Stromal cell of bone marrow (primary cell): ENCODE measurements at places on chromosomes 13 and 19.

DNA sequence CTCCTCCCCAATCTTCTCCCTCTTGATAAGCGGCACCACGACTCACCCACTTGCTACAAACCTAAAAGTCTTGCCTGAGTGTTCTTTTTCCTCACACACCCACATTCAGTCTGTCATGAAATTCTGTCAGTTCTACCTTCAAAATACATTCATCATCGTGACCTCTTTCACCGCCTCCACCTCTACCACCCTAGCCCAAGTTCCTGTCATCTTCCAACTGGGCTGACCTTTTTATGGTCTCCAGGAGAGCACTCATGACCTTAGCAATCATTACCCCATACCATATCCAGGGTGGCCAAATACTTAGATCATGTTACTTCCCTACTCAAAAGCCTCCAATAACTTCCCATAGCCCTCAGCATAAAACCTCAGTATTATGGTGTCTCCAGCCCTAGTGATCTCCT, 110.4 kb upstream of the TSC22D1 start:
- no peak for DNase-seq

DNA sequence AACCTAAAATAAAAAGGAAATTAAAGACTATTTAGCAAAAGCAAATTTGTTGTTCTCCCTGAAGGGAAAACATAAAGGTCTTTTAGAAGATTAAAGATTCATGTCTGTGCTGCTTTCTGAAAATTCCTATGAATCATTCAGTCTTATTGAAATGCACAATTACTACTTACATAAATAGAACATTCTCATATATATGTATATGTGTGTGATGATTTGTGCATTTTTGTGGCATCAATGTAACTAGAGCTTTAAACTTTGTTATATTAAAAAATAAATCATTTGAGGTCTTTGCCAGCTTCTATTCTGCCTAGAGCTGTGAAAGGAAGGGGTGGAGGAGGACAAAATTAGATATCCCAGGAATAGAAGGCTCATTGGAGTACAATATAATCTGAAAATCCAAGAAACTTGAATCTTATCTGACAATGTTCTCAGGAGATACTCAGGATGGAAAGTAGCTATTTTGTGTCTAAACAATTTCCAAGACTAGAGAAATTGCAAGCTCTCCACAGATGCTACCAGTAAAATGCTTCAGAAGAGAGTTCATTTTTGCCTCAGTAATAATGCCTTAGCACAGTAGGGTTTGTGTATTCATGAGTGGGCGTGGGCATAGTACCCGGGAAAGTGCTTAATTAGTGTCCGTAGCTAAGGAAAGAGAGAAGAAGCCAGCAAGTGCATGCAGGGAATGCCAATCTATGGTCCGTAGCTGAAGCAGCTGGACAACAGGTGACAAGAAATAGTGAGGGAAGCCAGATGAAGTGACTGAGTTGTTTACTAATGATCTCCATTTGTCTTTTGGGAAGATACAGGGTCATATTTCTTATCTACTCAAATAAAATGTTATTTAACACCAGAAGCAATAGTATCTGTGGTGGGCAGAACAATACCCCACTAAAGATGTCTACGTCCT, 395.5 kb upstream of the NBEA start:
- no peak for DNase-seq

DNA sequence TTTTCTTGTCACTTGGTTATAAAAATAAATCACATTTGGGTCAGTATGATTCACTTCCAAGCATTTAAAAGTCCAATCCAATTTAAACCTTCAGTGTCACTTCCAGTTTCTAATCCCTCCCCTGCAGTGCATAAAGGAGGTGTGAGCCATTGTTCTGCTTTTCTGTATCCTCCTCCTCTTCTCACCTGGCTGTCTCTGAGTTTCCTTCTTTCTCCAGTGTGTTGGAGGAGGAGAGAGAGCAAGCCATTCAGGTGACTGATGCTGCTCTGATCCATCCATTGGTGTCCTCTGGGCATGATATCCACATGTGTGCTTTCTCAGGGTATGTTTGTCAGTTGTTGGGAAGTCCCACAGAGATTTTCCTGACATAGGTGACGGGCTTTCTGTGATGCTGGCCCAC, 1.2 kb downstream of the NUDT15 start:
- DNase-seq, result no peak

DNA sequence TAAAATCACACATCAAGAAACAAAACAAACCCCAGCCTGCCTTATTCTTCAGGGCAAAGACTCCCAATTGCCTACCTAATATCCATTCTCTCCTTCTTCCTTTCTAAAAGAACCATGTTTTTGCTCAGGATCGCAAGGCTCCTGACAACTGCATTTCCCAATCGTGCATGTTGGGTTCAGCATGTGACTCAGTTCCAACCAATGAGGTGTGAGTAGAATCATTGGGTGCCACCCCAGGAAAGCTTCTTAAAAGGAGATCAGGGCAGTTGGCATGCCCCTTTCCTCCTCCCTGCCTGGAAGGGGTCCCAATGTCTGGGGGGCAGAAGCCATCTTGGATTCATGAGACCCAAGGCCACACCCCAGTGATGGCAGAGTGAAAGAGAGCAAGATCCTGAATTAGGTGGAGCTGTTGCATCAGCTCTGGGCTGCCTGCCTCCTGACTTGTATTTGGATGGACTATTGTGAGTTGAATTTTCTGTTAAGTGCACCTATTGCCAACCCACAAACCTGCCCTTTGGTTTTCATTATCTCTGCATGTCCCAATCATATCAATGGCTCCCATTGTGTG, 26.0 kb upstream of the UBAC2 start:
- DNase-seq, result no peak

DNA sequence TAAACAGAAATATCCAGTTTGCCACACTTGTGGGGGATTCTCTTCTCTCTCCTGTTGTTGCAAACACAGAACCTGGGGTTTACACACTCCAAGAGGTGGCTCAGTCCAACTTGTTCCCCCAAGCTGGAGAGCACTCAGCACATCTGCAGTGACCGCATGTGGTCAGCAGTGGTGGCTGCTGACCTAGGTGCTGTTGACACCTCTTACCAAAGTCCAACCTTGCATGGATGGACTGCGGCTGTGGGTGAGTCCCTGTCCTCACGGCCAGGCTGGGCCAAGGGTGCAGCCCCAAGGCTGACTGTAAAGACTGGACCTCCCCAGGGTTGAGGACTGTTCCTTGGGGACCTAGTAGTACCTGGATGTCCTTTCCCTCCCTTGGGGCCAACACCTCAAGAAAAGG, 6.1 kb downstream of the LRFN3 start:
- DNase-seq, result no peak

- DNase-seq, result no peak
These were observed 494 bp downstream of the NCLN start for GRCh38 chr19:3186160-3186688.

GRCh38 chr13:96273196-96273595, 183.3 kb downstream of the HS6ST3 start:
- DNase-seq, result no peak

DNA sequence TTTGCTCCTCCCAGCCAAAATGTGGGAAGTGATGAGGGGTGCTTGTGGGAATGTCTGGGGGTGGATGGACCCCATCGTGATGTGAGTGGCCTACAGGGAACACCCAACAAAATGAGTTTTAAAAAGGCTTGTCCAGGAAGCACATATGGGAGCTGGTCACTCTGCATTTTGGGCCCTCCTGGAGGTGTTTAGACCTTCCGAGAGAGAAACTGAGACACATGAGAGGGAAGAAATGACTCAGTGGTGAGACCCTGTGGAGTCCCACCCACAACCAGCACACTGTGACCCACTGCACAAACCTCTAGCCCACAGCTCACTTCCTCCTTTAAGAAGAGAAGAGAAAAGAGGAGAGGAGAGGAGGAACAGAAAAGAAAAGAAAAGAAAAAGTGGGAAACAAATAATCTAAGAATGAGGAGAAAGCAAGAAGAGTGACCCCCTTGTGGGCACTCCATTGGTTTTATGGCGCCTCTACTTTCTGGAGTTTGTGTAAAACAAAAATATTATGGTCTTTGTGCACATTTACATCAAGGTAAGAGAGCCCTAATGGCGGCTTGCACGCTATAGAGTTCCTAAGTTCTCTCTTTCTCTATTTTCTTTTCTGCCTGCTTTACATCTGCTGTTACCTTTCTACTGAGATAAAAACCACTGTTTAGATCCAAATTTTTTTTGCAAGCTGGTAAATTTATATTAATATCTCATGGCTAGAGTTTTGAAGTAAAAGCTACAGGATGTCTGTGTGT, 13.3 kb upstream of the LILRB1 start:
- DNase-seq, result no peak

- DNase-seq, result no peak
These were observed 83.4 kb downstream of the KCNRG start for GRCh38 chr13:50098693-50099092.

DNA sequence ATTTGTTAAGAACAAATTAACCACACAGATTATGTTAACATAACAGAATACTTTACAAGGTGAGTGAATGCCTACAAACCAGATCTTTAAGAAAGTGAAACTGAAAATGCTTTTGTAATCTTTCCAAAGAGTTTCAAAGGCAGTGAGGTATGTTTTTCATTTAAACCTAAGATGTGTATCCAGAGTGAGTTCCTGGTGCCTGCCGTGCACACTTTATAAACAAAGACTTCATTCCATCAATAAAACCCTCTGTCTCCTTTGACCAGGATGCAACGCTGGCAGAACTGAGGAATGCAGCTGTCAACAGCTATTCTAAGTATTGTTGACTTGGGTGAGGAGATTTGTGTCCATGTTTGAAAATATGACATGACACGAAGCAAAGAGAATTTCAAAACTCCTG, 344.6 kb downstream of the DNAJC15 start:
- DNase-seq, result no peak

DNA sequence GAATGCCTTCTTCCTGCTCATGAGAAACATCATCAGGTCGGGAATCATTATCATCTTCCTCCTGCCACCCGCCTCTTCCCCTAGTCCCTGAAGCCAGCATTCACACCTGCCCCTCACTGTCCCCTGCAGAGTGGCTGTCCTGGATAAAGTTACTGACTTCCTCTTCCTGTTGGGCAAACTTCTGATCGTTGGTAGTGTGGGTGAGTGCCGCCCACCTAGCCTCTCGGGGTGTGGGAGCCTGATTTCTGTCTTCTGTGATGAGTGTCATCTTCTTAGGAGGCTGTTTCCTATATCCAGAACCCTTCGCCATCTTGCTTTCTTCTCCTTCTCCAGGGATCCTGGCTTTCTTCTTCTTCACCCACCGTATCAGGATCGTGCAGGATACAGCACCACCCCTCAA, 12.5 kb downstream of the SLC44A2 start:
- DNase-seq, result no peak

DNA sequence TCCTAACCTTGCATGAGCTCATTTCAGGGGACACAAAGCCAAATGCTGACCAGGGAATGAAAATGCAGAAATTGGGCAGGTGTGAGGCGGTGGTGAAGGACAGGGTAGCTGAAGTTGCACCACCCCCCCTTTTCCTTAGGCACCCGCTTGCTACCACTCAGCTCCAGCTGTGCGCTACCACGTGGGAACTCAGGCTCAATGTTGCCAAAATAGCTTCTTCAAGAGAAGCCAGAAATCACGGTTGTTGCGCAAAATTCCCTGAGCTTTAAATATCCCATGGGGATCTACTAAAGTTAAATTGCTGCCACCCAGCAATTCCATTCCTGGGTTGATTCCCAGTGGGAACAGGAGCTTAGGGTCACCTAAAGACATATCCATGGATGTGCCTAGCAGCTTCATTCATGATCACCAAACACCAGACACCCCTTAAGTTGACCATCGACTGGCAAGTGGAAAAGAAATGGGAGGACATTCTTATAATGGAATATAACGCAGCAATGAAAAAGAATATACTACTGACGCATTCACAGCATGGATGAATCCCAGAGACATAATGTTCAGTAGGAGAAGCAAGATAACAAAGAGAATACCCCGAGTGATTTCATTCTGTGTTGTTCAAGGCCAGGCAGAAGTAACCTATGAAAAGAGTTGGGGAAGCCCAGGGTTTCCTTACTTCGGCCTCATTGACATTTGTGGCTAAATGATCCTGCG, 12.8 kb upstream of the ADGRL1 start:
- no peak for DNase-seq

DNA sequence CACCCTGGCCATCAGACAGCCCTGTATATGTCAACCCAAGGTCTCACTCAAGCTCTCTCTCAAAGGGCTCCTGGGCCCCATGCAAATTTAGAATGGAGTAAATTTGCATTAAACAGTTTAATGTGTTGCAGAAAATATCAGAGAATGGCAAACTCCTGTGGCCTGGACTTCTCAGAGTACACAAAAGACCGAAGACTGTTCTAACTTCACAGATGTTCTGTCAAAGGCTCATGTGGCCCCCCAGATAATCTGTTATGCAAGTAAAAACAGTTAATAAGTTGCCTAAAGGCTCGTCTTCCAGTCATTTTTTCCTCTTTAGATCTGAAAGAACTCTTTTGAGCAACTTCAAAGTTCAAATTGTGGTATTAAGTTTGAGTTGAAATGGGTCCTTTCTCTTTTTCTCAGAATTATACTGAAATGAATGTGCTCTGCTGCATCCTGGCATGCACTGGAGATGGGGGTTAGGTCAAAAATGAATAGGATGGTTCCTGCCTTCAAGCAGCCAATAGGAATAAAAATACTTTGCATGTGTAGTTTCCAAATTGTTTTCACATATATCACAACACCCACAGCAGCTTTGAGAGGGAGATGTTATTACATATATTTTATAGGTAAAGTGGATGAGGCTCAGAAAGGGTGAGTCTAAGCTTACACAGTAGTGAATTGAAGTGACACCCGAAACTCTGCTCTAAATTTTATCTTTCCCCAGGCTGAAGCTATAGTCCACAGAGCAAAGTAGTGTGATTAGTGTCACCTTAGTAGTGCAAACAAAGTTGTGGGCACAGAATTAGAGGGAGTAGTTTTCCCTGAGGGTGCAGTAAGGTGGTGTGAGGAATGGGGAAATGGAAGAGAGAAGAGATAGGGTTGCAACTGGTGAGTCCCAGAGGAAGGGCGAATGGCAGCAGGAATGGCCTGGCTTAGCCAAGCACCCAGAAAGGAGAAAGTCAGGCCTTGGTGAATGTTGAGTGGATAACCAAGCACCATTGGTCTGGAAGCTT, 205.0 kb upstream of the RFC3 start:
- DNase-seq, result no peak

DNA sequence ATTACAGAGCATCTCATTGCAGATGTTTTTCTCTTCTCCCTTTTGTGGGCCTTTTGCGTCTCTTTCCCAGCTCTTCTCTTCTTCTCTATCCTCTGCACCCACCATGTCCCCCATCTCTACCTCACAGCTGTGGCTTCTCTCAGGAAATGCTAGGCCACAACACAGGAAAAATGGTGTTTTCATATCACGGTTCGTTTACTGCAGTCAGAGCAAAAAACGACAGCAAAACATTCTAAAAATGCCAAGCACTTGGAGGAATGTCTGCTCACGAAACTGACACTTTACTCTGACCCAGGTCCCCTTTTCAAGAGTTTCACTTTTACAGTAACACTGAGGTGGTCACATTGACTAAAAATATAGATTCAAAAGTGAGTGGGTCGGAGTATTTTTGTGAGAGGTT, 152.2 kb downstream of the DCT start:
- DNase-seq, result no peak

DNA sequence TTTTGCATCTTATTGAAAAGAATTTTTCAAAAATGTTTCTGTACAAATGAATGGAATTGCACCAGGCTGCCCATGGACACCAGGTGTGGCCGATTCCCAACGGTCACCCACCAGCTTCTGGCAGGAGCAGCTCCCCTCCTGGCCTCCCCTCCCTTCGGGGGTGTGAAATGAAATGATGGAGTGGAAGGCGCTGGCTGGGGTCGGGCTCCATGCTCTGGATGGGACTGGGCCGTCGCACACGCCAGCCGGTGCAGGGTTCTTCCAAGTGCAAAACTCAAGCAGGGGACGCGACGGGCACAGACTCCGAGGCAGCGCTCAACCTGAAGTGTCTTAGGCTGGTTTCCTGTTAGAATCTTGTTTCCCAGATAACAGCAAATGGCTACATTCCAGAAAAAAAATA, 21.9 kb downstream of the C19orf44 start:
- no peak for DNase-seq
